ENCODE measurements at places on chromosomes 16 and 17. TPM values are rescaled to one million over a fixed set of nuclear protein-coding genes. Genes with fewer than 3 reads are reported as not detected.

DNA sequence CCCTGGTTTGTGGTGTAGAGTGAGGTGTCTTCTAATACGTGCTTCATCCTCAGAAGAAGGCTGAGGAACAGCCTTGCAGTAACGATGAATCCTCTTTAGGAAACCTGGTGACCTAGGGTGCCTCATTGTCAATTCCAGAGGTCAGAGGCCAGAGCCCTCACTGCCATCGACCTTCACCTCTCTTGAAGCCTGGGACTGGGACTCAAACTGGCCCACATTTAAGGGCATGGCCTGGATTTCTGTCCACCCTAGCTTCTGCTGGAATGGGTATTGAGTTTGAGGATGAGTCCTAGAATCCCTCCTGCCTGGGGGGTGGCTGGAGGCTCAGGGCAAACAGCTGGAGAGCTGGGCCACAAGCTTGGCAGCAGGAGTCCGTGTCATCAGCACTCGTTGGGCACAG, 38.6 kb downstream of the ELAC2 start:
- peaks cover 10% of the 10 kb centered on the region for H3K4me1 ChIP-seq
- peaks cover 7% of the 10 kb centered on the region for H3K36me3 ChIP-seq
- no peak overlapping the region for H3K27ac ChIP-seq
- H3K4me3 ChIP-seq = no peak overlapping the region
- no peak for DNase-seq

Gene APRT
- 157 TPM for polyA plus RNA-seq

GRCh38 chr16:58495521-58496331, 4.2 kb upstream of the NDRG4 start:
- no peaks in the 10 kb centered on the region for H3K4me1 ChIP-seq
- H3K36me3 ChIP-seq = no peaks in the 10 kb centered on the region
- peaks cover 2% of the 10 kb centered on the region for H3K27me3 ChIP-seq
- no peak overlapping the region for H3K4me3 ChIP-seq
- no peak overlapping the region for H3K27ac ChIP-seq

GRCh38 chr16:22327446-22327775, 30.2 kb downstream of the POLR3E start:
- no peak for DNase-seq
- peaks cover 19% of the 10 kb centered on the region for H3K36me3 ChIP-seq
- H3K4me1 ChIP-seq = no peaks in the 10 kb centered on the region
- no peaks in the 10 kb centered on the region for H3K27me3 ChIP-seq

Gene ZNF624
- polyA plus RNA-seq = 1.3 TPM

Gene TBX21
- polyA plus RNA-seq = 0.82 TPM

DNA sequence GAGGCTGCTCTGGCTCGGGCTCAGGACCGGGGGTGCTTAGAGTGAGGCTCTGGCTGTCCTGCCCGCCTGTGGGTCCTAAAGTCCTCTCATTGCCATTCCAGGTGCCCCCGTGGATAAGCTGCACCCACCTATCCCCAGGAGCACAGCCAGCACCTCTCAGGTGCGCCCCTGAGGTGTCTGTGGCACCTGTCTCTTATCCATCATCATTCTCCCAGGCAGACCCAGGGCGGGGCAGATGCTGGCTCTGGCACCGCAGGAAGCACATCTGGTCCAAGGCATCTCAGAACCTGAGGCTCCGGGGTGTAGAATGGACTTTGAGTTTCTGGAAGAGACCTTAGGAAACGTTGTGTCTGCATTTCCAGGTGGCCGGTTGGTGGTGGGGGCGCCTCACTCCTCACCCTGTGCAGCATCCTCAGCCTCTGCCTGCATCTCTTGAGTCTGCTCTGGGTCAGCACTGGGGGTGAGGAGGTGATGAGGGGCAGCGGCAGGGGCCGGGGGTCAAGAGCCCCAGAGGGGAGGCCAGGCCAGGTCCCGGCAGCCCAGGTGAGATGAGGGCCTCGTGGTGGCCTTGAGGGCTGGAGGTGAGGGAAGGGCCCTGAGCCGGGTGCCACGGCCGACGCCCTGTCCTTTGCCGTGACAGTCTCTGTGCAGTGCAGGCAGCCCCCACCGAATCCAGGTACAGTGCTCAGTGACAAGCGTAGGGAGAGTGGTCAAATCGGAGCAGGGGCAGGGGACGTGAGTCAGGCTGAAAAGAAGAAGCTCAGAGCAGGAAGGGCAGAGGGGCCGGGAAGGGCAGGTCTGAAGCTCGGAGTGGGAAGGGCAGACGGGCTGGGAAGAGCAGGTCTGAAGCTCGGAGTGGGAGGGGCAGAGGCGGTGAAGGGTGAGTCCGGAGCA, 173.5 kb downstream of the NPIPB11 start:
- no peaks in the 10 kb centered on the region for H3K36me3 ChIP-seq
- H3K4me1 ChIP-seq = peaks cover 11% of the 10 kb centered on the region
- no peaks in the 10 kb centered on the region for H3K27me3 ChIP-seq
- DNase-seq = no peak
- no peak overlapping the region for H3K4me3 ChIP-seq

GRCh38 chr17:81666092-81666341, 388 bp downstream of the OXLD1 start:
- H3K4me1 ChIP-seq = peaks cover 17% of the 10 kb centered on the region
- DNase-seq = no peak
- H3K4me3 ChIP-seq = peak overlapping the region; percentile 93
- peak overlapping the region; percentile 93 for H3K27ac ChIP-seq
- H3K36me3 ChIP-seq = peaks cover 8% of the 10 kb centered on the region

DNA sequence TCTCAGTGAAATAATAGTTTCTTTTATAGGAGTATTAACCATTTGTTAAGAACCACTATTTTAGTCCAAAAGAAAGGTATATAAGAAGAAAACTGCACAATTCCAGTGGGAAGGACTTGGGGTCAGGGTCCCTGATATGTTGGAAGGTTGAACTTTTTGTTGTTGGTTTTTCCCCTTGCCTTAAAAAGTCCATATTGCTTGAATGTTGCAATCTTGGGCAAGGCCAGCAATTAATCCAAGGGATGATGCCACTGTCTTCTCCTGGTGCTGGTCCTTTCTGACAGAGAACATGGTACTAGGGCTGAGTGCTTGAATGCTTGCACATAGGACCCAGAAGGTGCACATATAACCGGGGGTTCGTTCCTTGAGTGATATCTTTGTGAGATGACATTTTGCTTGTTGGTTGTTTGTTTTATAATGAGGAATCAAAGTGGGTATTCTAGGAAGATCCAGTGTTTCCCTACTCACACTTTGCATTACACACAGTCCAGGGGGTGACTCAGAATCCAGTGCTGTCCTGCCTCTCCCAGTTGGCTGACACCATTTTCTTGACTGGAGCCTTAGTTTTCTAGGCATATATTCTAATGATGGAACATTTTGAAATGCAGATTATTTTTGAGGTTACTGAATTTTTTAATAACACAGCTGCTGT, 54.9 kb downstream of the SIAH1 start:
- H3K27me3 ChIP-seq = no peaks in the 10 kb centered on the region
- H3K36me3 ChIP-seq = peaks cover 15% of the 10 kb centered on the region
- DNase-seq = no peak
- H3K4me3 ChIP-seq = no peak overlapping the region
- no peak overlapping the region for H3K27ac ChIP-seq
- no peaks in the 10 kb centered on the region for H3K4me1 ChIP-seq

DNA sequence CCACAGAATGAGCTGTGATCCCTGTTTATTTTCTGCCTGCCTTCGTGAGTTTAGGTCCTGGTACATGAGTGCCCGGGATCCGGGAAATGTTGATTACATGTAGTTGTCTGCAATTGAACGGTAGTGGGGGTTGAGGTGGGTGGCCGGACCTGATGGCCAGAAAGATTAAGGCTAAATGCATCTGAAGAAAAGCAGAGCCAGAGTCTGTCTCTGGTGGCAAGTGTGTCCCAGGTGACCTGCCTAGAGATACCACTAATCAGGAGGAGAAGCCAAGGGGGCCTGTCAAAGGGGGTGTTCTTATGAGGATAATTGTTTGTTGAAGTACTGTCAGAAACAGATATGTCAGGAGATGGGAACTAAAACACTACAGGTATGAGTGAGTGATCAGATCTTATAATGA, 154.0 kb upstream of the ASIC2 start:
- H3K4me1 ChIP-seq = no peaks in the 10 kb centered on the region
- DNase-seq = no peak
- H3K4me3 ChIP-seq = no peak overlapping the region
- H3K27ac ChIP-seq = no peak overlapping the region
- H3K27me3 ChIP-seq = no peaks in the 10 kb centered on the region

- no peak for DNase-seq
- no peaks in the 10 kb centered on the region for H3K4me1 ChIP-seq
- no peak overlapping the region for H3K4me3 ChIP-seq
Measured at GRCh38 chr17:78524870-78525510, 52.2 kb downstream of the DNAH17 start.

- H3K27me3 ChIP-seq = no peaks in the 10 kb centered on the region
- H3K27ac ChIP-seq = no peak overlapping the region
- H3K4me1 ChIP-seq = no peaks in the 10 kb centered on the region
- H3K4me3 ChIP-seq = no peak overlapping the region
Measured at GRCh38 chr17:2825253-2825970, 29.2 kb downstream of the RAP1GAP2 start.

- no peak overlapping the region for H3K27ac ChIP-seq
- no peaks in the 10 kb centered on the region for H3K4me1 ChIP-seq
- no peak overlapping the region for H3K4me3 ChIP-seq
- DNase-seq = peak; percentile 6
- H3K27me3 ChIP-seq = no peaks in the 10 kb centered on the region
- no peaks in the 10 kb centered on the region for H3K36me3 ChIP-seq
Measured at GRCh38 chr16:79542237-79542774, 58.2 kb downstream of the MAF start.

DNA sequence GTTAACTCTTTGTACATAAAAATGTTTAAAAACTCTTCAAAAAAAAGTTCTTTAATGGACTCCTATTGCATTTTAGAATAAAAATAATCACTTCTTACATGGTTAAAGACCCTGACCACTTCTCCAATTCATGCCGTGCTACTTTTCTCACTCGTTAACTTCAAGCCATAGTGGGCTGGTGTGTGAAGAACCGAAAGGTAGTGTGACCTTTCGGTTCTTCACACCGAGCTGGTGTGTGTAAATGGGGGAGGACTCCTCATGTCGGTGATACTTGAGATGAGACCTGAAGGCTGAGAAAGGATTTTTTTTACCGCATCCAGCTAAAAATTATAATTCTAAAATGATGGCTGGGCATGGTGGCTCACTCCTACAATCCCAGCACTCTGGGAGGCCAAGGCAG, 22.1 kb downstream of the RFFL start:
- H3K27me3 ChIP-seq = no peaks in the 10 kb centered on the region
- no peaks in the 10 kb centered on the region for H3K36me3 ChIP-seq
- H3K4me1 ChIP-seq = no peaks in the 10 kb centered on the region
- H3K27ac ChIP-seq = no peak overlapping the region
- no peak for DNase-seq

GRCh38 chr17:61784510-61784909, 78.8 kb downstream of the BRIP1 start:
- H3K4me1 ChIP-seq = no peaks in the 10 kb centered on the region
- no peaks in the 10 kb centered on the region for H3K36me3 ChIP-seq
- no peaks in the 10 kb centered on the region for H3K27me3 ChIP-seq
- DNase-seq = no peak

DNA sequence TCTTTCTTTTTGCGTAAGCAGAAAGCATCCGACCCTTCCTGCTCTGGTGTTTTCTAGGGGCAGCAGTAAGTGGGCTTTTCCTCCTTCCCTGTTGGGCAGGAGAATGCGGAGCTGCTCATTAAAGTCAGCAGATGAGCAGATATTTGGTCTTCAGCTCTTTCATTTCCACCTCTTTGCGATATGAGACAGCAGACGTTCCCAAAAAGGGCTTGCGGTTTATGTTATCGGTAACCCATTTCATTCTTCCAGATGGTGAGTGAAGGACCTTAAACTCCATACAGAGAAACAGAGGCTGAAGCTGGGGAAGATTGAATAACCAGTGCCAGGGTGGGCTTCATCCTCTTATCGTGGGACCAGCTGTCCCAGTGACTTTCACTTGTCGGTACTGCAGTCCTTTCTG, 40.7 kb downstream of the KSR1 start:
- no peak overlapping the region for H3K4me3 ChIP-seq
- no peaks in the 10 kb centered on the region for H3K36me3 ChIP-seq
- H3K27ac ChIP-seq = no peak overlapping the region
- no peak for DNase-seq
- no peaks in the 10 kb centered on the region for H3K27me3 ChIP-seq
- peaks cover 16% of the 10 kb centered on the region for H3K4me1 ChIP-seq

Gene PRSS27
- polyA plus RNA-seq = 2.5 TPM

- H3K4me3 ChIP-seq = no peak overlapping the region
- H3K27me3 ChIP-seq = no peaks in the 10 kb centered on the region
- H3K36me3 ChIP-seq = no peaks in the 10 kb centered on the region
Measured at GRCh38 chr17:30203471-30203981, 32.0 kb downstream of the SLC6A4 start.

Gene CIAPIN1
- polyA plus RNA-seq = 24.0 TPM

Gene LPO
- polyA plus RNA-seq = 0.26 TPM

Gene TVP23C
- 7.0 TPM for polyA plus RNA-seq

DNA sequence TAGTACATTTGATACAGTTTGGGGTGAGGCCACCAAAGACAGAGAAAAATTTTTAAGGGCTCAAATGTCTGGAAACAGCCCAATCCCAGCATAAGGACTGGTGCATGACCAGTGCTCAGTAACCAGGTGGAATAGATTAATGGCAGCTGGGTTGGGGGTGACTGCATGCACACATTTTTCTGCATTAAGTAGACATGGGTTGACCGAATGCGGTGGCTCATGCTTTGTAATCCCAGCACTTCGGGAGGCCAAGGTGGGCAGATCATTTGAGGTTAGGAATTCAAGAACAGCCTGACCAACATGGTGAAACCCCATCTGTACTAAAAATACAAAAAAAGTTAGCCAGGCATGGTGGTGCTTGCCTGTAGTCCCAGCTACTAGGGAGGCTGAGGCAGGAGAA, 121.1 kb upstream of the HSBP1 start:
- H3K27ac ChIP-seq = no peak overlapping the region
- H3K4me3 ChIP-seq = no peak overlapping the region
- no peaks in the 10 kb centered on the region for H3K36me3 ChIP-seq
- no peak for DNase-seq

GRCh38 chr17:39271546-39271945, 45.8 kb upstream of the STAC2 start:
- H3K27me3 ChIP-seq = no peaks in the 10 kb centered on the region
- no peaks in the 10 kb centered on the region for H3K4me1 ChIP-seq
- peaks cover 17% of the 10 kb centered on the region for H3K36me3 ChIP-seq
- H3K27ac ChIP-seq = no peak overlapping the region
- no peak overlapping the region for H3K4me3 ChIP-seq

- no peaks in the 10 kb centered on the region for H3K36me3 ChIP-seq
- no peaks in the 10 kb centered on the region for H3K4me1 ChIP-seq
- DNase-seq = no peak
- H3K27me3 ChIP-seq = no peaks in the 10 kb centered on the region
Measured at GRCh38 chr16:19959736-19960135, 75.1 kb upstream of the GPRC5B start.
